ENCODE measurements at places on chromosomes 11 and 22. TPM values are rescaled to one million over a fixed set of nuclear protein-coding genes. Genes with fewer than 3 reads are reported as not detected.

Gene MS4A6A
- total RNA-seq = not detected

Gene KRTAP5-9
- total RNA-seq = not detected

Gene MOV10L1
- not detected for total RNA-seq

Gene RTN4R
- 7.0 TPM for total RNA-seq

Gene DSCAML1
- not detected for total RNA-seq

Gene TMEM86A
- 1.4 TPM for total RNA-seq

Gene SCGB1C1
- total RNA-seq = not detected

Gene SCGB1D2
- total RNA-seq = not detected

Gene DNAJC4
- 55.0 TPM for total RNA-seq

Gene TTC38
- total RNA-seq = 15.2 TPM

Gene DBX1
- total RNA-seq = not detected

Gene TUT1
- 39.3 TPM for total RNA-seq

Gene PRG3
- not detected for total RNA-seq

Gene IFITM10
- total RNA-seq = 5.5 TPM

Gene OR52A1
- total RNA-seq = not detected

Gene GPHA2
- total RNA-seq = 2.1 TPM

Gene RGL4
- total RNA-seq = not detected

Gene LRP4
- total RNA-seq = 9.6 TPM

Gene OR52H1
- not detected for total RNA-seq

Gene HORMAD2
- total RNA-seq = not detected

Gene P4HA3
- total RNA-seq = 0.22 TPM

Gene GRAP2
- total RNA-seq = not detected

Gene XPNPEP3
- total RNA-seq = 42.7 TPM

Gene C11orf87
- total RNA-seq = not detected

Gene CCDC116
- total RNA-seq = 0.63 TPM

Gene BARX2
- total RNA-seq = 16.5 TPM

Gene ALDH3B1
- total RNA-seq = 98.1 TPM

Gene NCR3LG1
- 0.33 TPM for total RNA-seq

Gene UCP3
- total RNA-seq = 2.0 TPM

Gene NOX4
- not detected for total RNA-seq

Gene CDC45
- 27.5 TPM for total RNA-seq

Gene RAB36
- 5.8 TPM for total RNA-seq

Gene VPREB3
- 0.90 TPM for total RNA-seq

Gene CRYBB2
- total RNA-seq = 1.0 TPM

Gene PKP3
- 109 TPM for total RNA-seq

Gene GPR83
- total RNA-seq = not detected

Gene OR8G1
- not detected for total RNA-seq

Gene GAL
- 3.9 TPM for total RNA-seq

Gene KRTAP5-2
- total RNA-seq = not detected

Gene CNTN5
- total RNA-seq = not detected

Gene ATP6V1E1
- 58.0 TPM for total RNA-seq

Gene VPREB1
- total RNA-seq = not detected

Gene TENM4
- total RNA-seq = 0.25 TPM

Gene NCF4
- 3.9 TPM for total RNA-seq

Gene CRACR2B
- 21.2 TPM for total RNA-seq

Gene GGTLC3
- total RNA-seq = not detected

Gene FOLR2
- not detected for total RNA-seq

Gene ZNF280A
- not detected for total RNA-seq

Gene YIF1A
- total RNA-seq = 84.8 TPM

Gene OR52E8
- total RNA-seq = not detected

Gene FHIP1B
- total RNA-seq = 22.7 TPM

Gene OR10A2
- total RNA-seq = not detected

Data from PC-9 (cell line).